ENCODE measurements at places on chromosomes 12 and 14. TPM values are rescaled to one million over a fixed set of nuclear protein-coding genes. Genes with fewer than 3 reads are reported as not detected.

The TSPAN19 gene
- total RNA-seq, result not detected

DNA sequence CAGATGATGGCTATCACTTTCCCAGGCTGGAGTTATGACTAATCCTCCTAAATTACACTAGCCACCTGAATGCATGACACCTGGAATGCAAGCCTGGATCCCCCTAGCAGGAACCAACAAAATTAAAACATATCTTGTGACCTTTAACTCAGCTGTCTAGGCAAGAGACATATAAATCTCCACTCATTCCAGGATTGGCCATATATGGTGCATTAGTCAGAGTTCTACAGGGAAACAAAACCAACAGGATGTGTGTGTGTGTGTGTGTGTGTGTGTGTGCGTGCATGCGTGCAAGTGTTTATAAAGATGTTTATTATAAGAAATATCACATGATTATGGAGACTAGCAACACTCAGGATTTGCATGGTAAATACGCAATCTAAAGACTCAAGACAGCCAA, 212.8 kb downstream of the KIF21A start:
- no peak for DNase-seq

DNA sequence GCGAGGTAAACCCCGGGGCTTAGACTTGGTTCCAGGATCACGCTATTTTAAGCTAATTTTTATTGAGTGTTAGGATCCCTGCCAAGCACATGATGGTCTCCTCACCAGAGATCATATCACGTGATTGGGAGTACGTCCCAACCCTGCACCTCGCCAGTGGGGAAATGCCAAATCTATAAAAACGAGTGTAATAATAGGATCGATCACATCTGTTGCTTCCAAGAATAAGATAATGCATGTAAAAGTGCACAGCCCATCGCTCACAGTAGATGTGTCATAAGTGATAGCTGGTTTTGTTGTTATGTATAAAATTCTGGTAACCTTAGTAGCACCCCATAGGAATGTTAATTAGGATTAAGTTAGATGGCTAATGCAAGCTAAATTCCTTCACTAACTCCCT, 581.0 kb upstream of the TMEM132C start:
- no peak for DNase-seq

DNA sequence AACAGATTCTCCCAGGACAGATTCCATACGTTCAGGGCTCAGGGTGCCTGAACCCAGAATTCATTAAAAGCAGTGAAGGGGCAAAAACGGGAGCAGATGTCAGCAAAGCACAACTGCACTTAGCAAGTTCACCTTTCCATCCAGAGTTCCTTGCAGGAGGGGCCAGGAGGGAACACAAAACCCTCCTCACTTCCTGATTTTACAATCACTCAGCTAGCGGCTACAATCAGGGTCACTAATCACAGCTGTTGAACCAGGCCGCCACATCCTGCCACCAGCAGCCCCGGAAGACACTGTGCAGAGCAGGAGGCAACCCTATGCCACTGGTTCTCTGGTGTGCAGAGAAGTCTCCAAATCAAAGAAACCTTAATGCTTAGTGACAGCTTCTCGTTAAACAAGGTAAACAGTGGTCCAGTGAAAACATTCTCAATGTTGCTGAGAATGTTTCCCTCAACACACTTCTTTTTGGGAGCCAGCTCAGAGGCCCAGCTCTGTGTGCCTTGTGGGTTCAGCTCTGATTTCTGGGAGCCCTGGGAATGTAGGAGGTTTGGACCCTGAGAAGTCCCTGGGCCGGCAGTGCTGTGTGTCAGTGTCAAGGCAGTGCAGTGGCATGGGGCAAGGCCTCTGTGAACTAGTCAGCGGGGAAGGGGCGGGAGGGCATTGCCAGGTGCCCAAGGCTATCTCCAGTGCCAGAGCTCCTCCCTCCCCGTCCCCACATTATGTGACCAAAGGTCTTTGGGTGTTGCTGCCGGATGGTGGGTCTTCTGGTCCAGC, 54.5 kb downstream of the VCPKMT start:
- DNase-seq, result no peak

The OAS2 gene
- 6.4 TPM for total RNA-seq

The DBX2 gene
- total RNA-seq, result 0.19 TPM

The TMEM253 gene
- total RNA-seq, result 0.48 TPM

The GPR137C gene
- total RNA-seq, result 1.5 TPM

DNA sequence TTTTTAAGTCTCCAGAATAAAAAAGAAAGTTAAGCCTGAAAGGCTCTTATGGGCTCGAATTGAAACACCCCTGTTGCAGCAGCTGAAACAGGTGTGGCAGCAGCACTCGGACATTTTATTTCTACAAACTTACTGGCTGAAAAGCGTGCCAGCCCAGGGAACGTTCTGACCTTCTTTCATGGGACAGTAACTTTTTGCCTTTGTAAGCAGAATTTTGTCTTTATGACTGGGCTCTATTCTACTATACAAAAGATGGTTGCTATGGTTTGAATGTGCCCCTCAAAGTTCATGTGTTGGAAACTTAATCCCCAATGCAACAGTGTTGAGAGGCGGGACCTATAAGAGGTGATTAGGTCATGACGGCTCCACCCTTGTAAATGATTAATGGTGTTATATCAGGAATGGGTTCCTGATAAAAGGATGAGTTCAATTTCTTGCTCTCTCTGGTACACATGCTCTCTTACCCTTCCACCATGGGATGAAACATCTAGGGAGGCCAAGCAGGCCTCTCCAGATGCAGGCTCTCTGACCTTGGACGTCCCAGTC, 52.7 kb downstream of the PELI2 start:
- DNase-seq, result no peak

DNA sequence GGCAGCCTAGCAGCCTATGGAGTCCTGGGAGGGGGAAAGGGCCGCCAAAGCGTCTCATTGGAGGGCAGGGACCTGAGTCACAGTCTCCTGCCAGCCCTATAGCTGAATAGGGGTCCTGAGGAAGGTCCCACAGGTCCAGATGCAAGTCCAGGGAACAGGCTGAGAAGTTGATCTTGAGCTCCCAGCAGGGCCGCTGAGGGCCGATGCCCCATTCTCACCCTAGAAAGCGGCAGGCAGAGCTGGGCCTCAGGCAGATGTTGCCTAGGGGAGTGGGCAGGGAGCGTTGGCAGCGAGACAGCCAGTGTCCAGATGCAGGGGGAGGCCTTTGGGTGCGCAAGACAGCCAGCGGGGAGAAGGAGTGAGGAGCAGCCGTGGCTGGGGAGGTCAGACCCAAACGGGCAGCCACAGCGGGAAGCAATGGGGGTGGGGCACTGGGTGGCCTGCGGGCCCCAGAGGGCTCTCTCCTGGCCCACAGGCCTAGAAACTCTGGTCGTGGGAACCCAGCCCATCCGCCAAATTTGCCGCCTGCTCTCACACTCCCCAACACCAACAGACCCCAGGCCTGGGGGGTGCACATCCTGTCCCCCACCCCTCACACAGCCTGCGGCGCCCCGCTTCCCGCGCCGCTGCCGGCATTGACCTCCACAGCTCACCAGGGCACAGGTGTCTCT, 1.1 kb downstream of the HDAC7 start:
- peak; percentile 82 for DNase-seq

DNA sequence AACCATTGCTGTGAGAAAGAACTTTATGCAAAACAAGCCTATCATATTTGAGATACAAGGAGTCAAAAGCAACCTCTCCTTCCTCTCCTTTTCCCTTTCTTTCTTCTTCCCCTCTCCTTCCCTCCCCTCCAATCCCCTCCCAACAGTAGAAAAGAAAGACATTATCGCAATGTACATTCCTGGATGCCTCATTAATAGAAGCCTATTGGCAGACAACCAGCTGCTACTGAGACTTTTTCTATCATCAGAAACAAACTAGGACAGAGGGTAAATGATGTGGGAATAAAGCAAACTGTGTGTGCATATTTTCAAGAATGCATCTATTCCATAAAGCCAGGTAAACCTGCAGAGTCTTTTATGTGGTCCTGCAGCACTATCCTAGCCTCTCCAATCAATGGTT, 237.2 kb downstream of the ITPR2 start:
- no peak for DNase-seq

The IGF1 gene
- total RNA-seq, result 20.1 TPM

- no peak for DNase-seq
These were observed 14.2 kb downstream of the CEP128 start for GRCh38 chr14:80927083-80927989.

The OR6C2 gene
- not detected for total RNA-seq

DNA sequence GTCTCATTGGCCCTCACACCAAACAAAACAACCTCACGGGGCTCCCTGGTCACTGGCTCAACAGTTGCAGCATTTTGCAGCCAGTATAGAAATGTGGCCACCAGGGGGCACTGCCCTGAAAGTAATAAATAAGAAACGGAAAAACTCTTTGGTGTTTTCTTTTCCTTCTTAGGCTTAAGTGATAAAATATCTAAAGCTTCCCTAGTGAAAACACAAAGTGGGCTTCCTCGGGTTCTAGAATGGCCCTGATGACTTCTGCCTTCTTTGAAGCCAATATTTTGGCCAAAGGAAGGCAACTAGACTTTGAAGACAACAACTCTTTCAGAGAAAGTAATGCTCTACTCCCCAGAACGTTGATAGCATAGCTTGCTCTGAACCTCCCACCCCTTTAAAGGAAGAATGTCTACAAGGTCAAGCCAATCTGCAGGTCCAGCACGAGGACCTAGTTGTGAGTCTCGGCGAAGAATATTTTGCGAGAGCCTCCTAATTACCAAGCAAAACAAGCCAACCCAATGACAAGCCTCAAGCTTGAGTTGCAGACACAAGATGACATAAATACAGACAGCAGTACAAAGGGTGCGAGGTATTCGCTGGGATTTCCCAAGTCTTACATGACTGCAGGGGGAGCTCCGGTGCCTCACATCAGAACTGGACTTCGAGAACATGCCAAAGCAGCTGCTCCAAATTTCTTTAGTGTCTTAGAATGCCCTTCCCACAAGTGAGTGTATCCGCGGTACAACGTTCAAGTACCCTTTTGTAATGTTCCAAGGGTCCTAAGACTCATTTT, 2.6 kb downstream of the ITPK1 start:
- DNase-seq, result peak; percentile 85

DNA sequence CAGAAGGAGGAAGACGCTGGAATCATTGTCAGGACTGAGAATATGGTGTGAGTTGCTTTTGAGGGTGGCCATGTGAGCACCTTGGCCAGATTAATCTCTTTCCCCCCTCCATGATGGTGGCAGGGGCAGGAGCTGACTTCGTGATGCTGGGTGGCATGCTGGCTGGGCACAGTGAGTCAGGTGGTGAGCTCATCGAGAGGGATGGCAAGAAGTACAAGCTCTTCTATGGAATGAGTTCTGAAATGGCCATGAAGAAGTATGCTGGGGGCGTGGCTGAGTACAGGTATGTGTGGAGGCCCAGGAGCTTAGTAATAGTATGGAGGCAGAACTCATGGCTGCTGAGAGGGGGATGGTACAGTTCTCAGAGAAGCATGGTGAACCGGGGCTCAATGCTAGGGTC, 4.3 kb downstream of the TINF2 start:
- peak; percentile 62 for DNase-seq

GRCh38 chr12:30687265-30687986, 8.2 kb downstream of the IPO8 start:
- DNase-seq, result no peak

The MAP1LC3B2 gene
- total RNA-seq, result 1.9 TPM

DNA sequence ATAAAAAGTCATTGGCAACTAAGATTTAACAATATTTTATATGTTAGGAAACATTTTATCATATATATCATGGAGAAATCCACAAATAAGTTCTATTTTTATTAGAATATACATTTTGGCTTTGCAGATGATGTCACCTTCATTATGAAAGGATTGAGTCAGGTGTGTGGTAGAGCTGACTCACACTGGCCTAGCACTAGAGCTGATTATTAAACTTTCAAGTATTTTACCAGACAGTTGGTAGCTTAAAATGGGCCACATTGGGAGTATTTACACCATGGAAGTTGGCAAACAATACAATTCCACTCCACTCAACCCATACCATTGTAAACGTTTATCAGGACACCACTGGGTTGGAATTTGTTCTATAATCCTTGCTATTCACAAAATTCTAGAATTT, 1036.6 kb downstream of the TRHDE start:
- DNase-seq, result no peak

The TPPP2 gene
- 0.73 TPM for total RNA-seq

DNA sequence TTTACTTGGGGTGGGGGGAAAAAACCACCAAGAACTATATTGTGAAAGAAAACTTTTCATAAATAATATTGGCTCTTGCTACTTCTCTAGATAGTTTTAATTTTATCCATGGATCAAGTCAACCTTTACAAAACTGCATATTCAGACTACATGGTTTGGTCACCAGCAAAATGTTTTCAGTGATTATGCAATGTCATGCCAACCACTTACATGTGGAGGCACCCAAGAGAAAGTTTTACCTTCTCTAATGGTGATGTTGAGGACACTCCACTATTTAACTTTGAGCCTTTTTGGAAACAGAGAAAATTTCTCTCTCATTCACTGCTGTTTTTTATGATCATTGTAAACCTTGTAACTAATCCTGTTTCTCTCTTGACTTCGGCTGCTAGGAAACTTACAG, 21.6 kb downstream of the PLCZ1 start:
- no peak for DNase-seq

- DNase-seq, result no peak
These were observed 1.5 kb downstream of the VPS37B start for GRCh38 chr12:122894193-122895121.

The ABCC9 gene
- total RNA-seq, result 66.2 TPM

The ESYT1 gene
- total RNA-seq, result 36.2 TPM

DNA sequence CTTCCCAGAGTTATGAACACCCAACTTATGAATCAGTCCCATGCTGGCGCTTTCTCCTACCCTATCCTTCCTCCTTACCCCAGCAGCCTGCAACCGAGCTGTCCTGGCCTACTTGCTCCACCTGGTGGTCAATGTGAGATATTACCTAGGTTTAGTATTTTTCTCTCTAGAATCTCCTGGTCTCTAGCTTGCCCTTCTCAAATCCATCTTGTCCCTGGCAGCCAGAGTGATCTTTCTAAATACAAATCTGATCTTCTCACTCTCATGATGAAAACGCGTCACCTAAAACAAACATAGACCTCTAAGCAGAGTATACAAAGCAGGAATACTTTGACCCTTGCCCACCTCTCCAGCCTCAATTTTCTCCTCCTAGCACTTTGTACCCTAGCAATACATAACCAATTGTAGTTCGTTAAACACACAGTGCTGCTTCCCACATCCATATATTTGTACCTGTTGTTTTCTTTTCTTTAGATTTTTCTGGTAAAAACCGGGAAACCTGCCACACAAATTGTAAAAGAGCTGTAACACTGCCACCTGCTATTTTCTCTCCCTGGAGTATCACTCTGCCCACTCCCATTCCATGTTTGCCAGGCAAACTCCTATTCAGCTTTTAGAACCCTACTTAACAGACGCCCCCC, 20.0 kb upstream of the TCP11L2 start:
- peak; percentile 84 for DNase-seq

- no peak for DNase-seq
These were observed 58.3 kb downstream of the ZC3H14 start for GRCh38 chr14:88621100-88621499.

DNA sequence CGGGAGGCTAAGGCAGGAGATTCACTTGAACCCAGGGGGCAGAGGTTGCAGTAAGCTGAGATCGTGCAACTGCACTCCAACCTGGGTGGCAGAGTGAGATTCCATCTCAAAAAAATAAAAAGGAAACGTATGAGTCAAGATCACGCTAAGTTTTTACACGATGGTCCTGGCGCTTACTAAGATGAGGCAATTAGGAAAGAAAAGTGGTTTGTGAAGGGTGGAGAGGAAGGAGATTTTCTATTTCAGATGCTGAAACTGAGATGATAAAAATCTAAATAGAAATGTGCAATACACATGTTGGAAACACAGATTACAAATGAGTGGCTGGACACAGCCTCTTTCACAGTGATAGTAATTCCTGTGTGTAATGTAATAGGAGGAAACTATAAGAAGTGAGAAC, 63.2 kb downstream of the KDM5A start:
- DNase-seq, result no peak

Data from cardiac septum (tissue), 1 donor.